ENCODE measurements at places on chromosomes 3 and 15.

DNA sequence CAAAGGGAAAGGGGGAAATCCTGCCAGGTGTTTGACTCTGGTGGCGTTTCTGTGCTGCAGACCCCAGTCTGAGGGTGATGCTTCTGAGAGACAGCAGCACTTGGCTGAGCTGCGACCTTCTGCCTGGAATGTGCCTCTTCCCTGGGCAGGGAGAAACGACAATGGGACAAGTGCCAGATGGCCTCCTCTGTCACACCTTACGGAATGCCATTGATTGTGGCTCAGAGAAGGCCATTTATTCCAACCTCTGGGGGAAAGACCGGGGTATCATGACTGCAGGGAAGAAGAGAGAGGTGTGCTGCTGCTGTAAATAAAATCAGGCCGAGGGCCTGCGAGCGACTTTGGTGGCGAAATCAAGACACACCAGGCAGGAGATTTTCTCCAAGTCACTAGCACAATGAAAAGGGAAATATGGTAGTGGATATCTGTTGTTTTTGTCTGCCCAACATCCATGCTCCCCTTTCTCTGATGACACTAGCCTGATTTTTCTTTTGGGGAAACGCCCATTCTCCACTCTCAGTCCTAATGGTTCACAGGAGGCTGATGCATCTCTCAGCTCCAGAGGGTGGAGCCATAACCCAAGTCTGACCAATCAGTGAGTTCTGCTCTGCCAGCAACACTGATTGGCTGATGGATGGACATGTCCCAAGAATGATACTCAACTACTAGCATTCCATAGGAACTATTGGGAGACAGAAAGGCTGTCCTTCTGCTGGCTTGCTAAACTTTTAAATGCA lies 336.1 kb downstream of the FOXP1 start:
- DNase-seq: peak; percentile 78

GRCh38 chr15:85582131-85583079 lies 202.0 kb downstream of the AKAP13 start:
- DNase-seq: no peak

- DNase-seq: no peak
Measured at GRCh38 chr15:101318839-101319238, 23.8 kb upstream of the SNRPA1 start.

GRCh38 chr3:98508582-98508981 lies 11.1 kb downstream of the OR5K2 start:
- DNase-seq: no peak

DNA sequence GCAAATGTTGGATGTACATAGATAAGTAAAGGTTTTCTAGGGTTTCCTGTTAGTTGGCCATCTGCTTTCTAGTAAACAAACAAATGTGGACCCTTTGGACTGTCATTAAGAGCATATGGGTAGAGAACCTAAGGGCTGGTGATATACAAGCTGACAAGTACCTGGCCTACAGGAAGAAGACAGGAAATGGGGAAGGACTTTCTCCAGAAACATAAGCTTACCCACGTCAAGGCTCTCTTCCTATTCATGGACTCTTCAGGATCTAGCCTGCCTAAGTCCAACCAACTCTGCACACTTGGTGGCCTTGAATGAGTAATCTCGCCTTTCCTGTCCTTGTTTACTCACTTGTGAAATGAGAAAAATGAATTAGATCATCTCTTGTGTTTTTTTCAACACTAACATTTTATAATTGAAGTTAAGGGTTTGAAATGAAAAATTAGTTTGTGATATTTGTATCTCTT lies 22.2 kb upstream of the GOLIM4 start:
- no peak for DNase-seq

GRCh38 chr3:107670986-107671385 lies 148.2 kb downstream of the BBX start:
- no peak for DNase-seq

- DNase-seq: no peak
Measured at GRCh38 chr3:56339244-56339643, 129.0 kb downstream of the ERC2 start.

DNA sequence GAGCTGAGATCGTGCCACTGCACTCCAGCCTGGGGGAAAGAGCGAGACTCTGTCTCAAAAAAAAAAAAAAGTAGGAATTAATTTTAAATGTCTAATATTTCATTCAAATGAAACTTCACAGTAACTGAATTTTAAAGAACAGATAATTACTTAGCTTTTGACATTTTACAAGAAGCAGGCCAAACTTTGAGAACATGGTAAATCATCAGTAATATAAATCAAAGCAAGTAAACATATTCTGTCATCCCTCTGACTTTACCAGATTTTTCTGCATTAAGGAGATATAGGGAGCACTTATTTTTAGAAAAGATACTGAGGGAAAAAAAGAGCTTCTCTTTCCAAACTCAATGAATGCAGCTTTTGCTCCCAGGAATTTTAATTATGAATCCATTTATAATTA lies 37.0 kb downstream of the NR1I2 start:
- no peak for DNase-seq

DNA sequence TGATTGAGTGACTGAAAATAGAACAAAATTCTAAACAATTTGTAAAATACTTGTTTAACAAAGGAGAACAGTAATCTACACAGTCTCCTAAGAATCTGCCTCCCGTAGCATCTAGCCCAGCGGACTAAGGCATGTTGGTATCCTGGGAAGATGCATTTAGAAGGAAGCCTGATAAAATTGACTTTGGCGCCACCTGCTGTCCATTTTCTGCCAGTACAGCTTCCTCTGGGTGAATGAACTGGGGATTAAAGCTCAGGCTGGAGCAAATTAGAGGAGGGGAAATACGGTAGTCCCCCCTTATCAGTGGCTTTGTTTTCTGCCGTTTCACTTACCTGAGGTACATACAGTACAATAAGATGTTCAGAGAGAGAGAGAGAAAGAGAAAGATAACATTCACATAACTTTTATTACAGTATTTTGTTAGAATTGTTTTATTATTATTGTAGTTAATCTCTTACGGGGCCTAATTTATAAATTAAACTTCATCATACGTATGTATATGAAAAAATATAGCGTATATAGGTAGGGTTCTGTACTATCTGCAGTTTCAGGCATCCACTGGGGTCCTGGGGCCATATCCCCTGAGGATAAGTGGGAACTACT lies 191.6 kb downstream of the GAP43 start:
- DNase-seq: peak; percentile 66

DNA sequence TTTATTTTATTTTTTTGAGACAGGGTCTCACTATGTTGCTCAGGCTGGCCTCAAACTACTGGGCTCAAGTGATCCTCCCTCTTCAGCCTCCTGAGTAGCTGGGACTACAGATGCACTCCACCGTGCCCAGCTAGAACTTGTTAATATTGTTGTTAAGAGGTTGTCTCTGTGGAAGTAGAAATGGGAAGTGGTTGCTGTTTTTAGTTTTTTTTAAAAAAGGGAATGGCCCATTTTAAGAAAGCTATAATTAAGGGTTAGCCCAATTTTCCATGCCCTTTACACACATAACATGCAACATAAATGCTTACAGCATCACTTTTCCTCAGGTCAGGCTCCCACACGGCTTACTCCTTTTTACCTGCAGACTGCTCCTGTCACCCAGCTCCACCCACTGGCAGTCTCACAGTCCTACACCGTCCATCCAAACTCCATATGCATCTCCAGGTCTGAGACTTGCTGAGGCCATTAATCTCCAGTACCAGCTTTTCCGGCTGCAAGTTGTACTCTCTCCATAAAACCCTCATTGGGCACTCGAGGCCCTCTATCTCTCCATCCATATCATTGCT lies 19.8 kb downstream of the MORC1 start:
- peak; percentile 45 for DNase-seq

DNA sequence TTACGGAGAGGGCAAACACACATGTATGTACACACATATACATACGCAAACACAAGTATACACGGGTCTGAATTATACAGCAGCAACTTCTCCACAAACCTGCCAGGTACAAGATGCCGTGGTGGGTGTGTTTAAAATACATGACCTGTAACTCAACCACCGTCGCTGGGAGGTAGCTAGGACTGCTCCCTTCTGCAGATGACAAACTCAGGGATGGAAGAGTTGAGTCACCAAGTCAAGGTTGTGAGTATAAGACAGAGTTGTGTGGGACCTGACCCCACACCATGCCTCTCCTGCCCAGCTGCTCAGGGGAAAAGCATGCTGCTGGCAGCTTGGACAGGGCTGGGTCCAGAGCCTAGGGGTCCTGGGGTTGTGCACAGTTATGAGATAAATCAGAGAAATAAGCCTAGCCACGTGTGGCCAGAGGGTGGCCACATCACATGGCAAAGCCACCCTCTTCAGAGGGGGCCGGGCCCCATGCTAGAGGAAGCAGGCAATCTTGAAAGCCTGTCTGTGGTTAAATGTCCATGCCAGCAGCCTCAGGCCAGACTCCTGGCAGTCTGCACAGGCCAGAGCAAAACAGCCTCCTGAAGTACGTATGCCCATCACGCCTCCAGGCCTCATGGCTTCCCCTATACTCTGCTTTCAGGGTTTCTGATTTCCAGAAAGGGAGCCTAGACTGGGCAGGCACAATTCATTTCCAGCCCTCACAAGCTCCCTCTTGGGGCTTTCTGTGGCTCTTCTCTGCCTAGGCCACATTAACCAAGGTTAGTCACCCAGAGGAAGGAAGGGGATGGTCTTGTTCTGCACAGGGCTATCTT lies 107.7 kb upstream of the RPL32 start:
- no peak for DNase-seq

GRCh38 chr3:162764808-162765071 lies 1268.1 kb downstream of the OTOL1 start:
- DNase-seq: no peak

- DNase-seq: no peak
Measured at GRCh38 chr15:45641374-45641781, 6.5 kb downstream of the SQOR start.

DNA sequence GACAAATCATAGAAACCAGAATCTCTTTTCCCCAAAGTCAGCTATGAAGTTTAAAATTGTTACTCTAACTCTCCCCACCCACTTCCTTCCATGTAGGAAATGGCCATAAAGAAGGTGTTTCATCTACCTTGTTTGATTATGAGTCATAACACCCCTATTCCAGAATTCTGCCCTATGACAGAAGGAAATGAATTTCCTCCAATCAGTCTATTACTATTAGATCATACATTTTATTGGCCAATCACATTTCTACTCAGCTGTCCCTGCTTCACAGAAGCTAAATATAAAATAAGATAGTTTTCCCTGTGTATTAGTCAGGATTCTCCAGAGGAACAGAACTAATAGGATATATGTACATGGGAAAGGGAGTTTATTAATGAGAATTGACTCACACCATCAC lies 102.1 kb downstream of the TGFBR2 start:
- DNase-seq: no peak

- DNase-seq: no peak
Measured at GRCh38 chr3:15014606-15015328, 50.3 kb downstream of the MRPS25 start.

- no peak for DNase-seq
Measured at GRCh38 chr3:151426341-151426657, 34.6 kb downstream of the IGSF10 start.

- DNase-seq: no peak
Measured at GRCh38 chr15:67166280-67167009, 88.0 kb downstream of the AAGAB start.

- no peak for DNase-seq
Measured at GRCh38 chr3:120357807-120358206, 8.7 kb upstream of the LRRC58 start.

- no peak for DNase-seq
Measured at GRCh38 chr3:53650424-53650823, 156.0 kb downstream of the CACNA1D start.

DNA sequence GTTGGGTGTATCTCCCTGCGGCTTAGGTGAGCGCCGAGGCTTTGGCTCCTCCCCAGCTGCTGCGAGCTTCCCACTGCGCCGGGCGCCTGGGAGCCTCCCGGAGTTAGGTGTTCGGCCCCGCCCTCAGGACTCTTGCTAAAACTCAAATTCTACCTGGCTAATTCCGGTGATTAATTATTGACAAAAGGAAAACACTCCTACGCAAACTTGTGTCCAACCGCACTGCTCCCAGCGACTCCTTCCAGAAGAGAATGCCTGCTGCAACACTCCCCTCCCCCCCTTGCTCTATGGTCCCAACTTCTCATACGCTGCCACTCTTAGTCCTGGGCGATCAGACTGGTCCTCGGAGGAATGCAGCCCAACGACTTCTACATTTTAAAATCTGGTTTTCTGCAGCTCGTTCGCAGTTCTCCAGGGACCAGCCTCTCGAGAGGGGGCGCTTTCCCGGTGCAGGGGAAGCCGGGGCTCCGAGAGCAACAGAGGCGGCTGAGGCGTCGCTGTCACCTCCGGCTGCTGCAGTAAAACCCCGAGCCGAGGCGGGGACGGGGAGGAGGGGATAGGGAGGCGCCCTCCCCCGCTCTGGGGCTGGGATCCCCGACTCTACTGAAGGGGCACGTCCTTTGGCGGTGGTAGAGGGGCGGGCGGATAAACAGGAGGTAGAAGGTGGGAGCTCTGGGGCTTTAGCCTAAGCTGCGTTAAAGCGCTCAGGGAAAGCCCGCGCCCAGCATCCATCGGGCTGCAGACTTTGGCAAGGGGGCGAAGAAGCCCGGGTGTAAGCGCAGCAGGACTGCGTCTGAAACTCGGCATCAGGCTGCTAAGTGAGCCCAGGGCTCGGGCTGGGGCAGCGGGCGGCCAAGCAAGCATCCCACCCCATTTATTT lies at the start of gene SPTSSB:
Gene SPTSSB, minus strand, starts transcription at position 77 of the 880 bp plus-strand sequence. CDS start 25,194 bp downstream, outside the sequence.
- DNase-seq: peak; percentile 59

- no peak for DNase-seq
Measured at GRCh38 chr15:49152552-49153312, 2.7 kb downstream of the COPS2 start.

DNA sequence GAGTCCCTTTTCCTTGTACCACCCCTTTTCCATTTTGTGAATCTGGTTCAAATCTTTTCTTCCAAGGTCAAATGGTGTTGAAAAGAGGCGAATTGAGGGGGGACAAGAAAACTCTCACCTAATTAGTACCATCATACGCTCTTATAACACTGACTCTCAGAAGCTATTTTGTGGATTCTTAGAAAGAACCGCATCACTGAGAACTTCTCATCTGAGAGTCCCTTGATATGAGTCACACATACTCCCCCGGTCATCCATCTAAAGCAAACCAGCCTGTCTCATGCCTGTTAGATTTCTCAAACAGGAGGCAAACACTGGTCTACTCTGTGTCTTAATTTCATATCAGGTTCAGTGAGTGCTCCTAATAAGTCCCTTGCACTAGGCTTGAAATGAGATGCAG lies 76.5 kb upstream of the SPRED1 start:
- DNase-seq: no peak

DNA sequence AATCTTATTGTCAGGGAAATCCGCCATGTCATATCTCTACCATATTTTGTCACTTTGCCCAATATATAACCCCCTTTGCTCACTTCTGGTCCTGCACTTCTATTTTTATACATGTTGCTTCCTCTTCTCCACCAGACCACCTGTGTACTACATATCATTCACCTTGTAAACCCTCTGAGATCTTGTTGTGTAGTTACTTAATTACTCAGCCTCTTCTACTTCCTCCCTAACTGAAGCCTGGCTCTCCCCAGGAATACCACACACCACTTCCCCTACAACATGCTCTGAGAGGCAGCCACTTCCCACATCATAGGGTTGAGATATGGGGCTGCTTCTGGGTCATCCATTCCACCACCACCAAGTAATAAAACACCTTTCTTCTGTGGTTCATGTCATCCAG lies 10.0 kb downstream of the HEXA start:
- no peak for DNase-seq
